Activated CD4-positive, CD25-positive, alpha-beta regulatory T cell treated with anti-CD3 and anti-CD28 coated beads, Interleukin-2, amount 50 U/mL, for 16 hours (primary cell): ENCODE measurements at places on chromosomes 1 and 21.

DNA sequence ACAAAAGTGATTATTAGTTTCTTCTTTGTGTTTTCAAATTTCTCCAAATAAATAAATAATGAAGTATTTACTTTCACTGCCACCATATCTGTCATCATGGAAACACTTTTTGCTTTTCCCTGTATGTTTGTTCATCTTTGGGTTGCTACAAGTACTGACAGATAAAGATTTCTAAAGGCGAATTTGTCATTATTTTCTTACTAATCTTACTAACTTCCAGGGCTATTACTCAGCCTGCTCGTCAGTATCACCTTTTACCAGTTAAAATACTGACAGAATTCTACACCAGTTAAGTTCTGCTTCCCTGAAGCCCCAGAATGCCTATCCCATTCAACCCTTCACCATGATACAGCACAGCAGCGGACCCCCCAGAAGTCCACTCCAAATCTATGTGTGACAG, 106.1 kb downstream of the CDC42BPA start:
- no peak for DNase-seq

DNA sequence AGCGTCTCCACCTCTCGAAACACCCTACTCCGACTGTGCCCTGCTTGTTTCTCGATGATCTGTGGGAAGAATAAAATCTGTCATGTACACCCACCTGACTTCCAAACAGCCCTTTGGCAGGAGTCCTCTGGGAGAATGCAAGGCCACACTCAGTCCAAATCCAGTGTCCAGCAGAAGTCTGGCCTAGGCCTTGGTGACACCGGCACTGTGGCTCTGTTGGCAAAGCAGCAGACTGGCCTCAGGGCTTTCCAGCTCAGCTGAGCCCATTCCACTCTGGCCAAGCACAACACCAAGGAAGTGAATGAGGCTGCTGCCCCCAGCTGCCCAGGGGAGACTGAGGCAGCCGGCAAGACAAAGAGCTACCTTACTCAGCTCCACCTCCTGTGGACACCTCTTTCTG, 25.1 kb upstream of the KNCN start:
- no peak for DNase-seq

GRCh38 chr1:207805841-207806421, 54.1 kb downstream of the CD46 start:
- DNase-seq: no peak

DNA sequence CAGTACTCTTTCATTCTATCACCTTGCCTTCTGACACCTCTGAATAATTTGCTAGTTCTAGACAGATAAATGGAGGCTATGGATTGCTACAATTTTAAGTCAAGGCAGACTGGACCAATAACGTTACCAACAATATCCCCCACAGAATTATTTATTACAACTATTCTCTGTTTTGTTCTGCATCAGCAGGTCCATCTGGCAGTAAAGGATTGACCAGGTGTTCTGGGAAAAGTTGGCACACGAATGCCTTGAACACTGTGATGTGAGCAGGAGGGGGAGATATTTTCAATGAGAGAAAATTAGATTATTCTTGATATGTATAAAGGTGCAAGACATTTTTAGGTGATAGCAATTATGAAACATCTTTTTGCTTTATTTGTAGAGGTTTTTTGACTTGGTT, 718.8 kb upstream of the TMPRSS15 start:
- no peak for DNase-seq

DNA sequence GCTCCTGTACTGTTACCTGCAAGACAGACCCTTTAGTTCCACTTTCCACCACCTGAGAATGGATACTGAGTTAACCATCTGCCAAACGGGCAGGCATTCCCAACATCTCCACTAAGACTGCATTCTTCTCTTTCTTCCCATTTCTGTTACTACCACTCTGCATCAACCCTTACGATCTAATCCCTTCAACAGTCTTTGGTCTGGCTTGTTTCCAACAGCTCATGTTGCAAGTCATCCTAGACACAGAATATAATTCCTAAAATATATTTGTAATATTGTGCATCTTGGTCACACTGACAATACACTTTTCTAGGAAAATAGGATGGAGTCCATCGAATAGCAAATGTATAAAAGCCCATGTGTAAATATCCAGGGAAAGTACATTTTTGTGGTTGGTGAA, 166.7 kb downstream of the SIPA1L2 start:
- no peak for DNase-seq

- no peak for DNase-seq
These were observed 204.9 kb downstream of the MRPL39 start for GRCh38 chr21:25402134-25402961.

GRCh38 chr1:44700573-44700972, 26.1 kb downstream of the ARMH1 start:
- no peak for DNase-seq
